ENCODE measurements at places on chromosomes 12 and 14. TPM values are rescaled to one million over a fixed set of nuclear protein-coding genes. Genes with fewer than 3 reads are reported as not detected.

- no peak for DNase-seq
Measured at GRCh38 chr14:50978888-50979287, 34.6 kb upstream of the PYGL start.

OR4K14 gene
- total RNA-seq = not detected

DNA sequence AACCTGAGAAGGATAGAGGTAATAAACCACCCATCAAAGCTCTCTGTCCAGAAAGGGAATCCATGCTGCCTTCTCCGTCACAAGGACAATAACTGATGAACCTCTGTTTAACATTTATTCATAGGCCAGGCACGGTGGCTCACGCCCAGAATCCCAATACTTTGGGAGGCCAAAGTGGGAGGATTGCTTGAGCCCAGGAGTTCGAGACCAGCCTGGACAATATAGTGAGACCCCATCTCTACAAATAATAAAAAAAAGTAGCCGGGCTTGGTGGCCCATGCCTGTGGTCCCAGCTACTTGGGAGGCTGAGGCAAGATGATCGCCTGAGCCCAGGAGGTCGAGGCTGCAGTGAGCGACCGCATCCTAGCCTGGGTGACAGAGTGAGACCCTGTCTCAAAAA lies 7.1 kb upstream of the FOS start:
- DNase-seq = no peak

- no peak for DNase-seq
Measured at GRCh38 chr12:131537267-131537958, 173.5 kb upstream of the SFSWAP start.

GRCh38 chr12:84463741-84464495 lies 448.7 kb downstream of the SLC6A15 start:
- no peak for DNase-seq

GRCh38 chr14:76706811-76707210 lies 54.5 kb upstream of the VASH1 start:
- no peak for DNase-seq

DNA sequence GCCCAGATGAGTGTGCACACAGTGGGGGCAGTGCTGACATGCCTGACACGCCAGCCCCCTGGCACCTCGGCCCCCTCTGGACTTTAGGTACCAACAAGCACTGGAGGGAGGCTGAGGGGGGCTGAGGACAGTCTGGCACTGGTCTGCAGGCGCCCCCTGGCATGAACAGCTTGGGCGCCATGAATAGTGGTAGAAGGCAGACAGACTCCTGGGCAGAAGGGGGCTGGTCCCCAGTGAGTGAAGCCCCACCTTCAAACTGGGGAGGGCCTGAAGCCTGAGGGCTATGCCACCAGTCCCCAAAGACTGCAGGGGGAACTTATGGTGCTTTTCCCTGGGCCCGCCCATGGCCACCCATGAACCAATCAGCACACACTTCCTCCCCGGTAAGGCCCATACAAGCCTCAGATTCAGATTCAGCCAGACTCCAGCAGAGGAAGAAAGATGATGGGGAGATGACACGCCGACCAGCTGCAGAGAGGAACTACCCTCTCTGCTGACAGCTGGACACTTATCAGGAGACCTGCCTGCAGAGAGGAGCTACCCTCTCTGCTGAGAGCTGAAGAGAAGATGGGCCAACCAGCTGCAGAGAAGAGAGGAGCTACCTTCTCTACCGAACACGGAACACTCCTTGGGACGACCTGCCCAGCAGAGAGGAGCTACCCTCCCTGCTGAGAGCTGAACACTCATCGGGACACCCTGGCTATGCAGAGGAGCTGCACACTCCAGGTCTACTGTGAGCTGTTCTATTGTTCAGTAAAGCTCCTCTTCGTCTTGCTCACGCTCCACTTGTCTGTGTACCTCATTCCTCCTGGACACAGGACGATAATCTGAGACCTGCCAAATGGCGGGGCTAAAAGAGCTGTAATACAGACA lies 324.5 kb downstream of the PCNX1 start:
- DNase-seq = no peak

GRCh38 chr12:98750511-98750910 lies 105.4 kb downstream of the APAF1 start:
- no peak for DNase-seq

APOF gene
- total RNA-seq = not detected

DNA sequence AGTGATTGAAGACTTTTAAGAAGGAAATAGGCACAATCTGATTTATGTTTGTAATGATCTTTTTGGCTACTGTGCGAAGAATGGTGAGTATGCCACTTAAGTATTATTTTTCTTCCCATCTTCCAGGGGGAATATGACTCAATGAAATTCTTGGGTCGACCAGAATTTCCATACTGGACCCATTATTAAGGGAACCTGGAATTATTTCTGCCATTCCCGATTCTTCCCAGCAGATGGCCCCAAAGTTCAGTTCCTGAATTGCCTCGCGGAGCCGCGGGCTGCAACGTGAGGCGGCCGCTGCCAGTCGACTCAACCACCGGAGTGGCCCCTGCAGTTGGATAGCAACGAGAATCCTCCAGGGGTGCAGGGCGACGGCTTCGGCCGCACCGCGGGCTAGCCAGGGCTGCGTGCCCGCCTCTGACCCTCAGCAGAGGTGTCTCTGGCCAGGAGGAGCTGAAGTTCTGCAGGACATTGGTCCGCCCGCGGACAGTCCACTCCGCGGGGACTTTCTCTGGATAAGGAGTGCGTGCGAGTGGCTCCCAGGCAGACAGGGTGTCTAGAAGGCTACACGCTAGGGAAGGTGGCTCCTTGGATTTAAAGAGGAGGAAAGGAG lies 628 bp upstream of the TSHR start:
- peak; percentile 82 for DNase-seq
